ENCODE measurements at places on chromosomes 7 and 10.

DNA sequence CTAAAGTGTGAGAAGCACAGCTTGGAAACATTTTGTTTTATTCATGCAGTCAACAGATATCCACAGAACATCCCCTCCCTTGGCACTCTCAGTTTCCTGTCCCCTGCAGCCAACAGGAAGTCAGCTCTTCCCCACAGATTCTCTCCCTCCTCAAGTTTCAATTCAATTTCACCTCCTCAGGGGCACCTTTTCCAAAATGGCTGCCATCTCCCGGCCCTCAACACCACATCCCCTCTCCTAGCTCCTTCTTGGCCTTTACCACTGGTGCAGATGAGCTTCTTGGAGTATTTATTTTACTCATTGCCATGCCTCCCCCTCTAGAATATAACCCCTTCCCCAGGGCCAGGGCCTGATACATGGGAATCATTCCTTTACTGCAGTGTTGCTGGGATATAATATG is 94.0 kb downstream of the WDR11 start:
- no peak for DNase-seq

GRCh38 chr10:35379226-35380137 is 43.2 kb downstream of the CCNY start:
- no peak for DNase-seq

DNA sequence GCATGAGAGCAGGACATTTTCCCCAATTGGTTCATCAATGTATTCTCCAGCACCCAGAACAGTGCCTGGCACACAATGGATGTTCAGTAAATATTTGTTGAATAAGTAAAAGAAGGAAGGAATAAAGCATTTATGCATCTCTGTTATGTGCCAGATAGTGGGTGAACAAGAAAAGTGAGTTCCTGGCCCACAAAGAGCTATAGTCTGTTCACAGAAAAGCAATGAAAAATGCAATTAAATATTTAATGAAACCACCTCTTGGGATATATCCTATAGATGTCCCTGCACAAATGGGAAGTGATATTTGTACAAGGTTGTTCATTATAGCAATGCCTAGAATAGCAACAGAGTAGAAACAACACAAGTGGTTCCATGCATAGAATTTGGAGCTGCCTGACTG is 2.1 kb downstream of the ABCA13 start:
- DNase-seq, result no peak

DNA sequence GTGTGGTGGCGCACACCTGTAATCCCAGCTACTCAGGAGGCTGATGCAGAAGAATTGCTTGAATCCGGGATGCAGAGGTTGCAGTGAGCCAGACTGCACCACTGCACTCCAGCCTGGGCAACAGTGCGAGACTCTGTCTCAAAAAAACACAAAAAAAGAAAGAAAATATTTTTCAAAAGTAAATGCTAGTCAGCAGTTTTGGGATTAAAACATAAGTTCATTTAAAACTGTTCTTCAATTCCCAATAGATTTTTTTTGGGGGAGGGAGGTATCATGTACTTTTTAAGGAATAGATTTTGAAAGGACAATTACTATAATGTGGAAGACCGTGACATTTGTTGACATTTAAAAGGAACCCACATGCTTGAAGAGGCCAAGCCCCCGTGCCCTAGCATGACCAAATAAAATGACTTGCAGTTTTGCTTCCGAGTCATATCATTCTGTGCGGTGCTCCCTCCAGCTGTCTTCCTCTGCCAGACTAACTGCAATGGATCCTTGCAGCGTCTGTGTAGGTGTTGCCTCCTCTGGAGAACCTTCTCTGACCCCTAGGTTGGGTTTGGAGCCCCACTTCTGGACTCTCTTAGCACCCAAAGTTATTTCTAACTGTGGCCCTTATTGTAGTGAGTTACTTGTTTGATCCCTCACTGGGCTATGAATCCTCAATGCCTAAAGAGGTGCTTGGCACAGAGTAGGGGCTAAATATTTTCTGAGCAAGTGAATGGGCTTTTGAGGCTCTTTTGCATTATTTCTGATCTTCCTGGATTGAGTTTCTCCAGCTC is 17.4 kb upstream of the HPS1 start:
- DNase-seq, result no peak

DNA sequence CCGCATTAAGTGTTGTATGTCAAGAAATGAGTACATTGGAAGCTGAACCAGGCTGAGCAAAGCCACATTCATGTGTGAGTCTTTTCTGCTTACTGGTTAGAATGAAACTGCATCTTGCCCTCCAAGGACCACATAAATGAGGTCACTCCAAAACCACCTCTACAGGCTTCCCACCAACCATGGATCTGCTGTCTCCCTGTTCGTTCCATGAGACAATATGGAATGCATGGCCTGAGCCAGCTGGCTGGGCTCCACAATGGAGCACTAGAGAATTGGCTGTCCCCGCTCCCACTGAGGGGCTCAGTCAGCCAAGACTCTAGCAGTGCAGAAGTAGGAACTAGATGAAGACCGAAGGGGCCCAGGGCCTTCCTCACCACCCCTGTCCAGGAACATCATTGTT is 120.8 kb downstream of the TNS3 start:
- DNase-seq, result no peak
